Smooth muscle cell of the brain vasculature (primary cell): ENCODE measurements at places on chromosomes 4 and X.

DNA sequence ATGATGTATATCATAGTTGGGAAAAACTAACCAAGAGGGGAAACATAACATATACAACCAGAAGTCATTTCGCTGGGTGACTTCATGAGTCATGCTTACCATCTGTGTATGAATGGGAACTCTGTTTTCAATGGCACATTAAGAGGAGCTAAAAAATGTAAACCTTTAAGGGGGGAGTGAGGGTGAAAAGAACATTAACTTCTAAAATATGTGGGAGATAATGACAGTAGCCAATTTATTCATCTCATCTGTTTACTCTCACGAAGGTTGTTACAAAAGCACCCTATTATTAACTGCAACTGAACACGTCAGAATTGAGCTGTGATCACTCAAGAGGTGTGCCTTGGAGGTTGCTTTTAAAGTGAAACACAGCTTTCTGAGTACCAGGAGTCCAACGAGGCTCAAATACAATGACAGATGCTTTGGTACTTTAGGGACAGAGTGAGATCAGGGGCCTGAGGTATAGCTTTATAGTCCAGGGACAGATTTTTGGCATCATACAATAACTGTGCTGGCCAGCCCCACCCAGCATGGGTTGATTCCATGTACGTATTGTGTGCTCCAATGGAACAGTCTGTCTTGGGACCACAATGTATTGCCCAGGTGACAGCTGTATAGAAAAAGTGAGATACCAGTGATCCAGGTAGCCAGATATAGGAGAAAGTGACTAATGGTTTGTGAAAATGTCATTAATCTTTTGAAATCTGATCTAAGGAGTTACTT, 107.3 kb downstream of the AMMECR1 start:
- DNase-seq: no peak

DNA sequence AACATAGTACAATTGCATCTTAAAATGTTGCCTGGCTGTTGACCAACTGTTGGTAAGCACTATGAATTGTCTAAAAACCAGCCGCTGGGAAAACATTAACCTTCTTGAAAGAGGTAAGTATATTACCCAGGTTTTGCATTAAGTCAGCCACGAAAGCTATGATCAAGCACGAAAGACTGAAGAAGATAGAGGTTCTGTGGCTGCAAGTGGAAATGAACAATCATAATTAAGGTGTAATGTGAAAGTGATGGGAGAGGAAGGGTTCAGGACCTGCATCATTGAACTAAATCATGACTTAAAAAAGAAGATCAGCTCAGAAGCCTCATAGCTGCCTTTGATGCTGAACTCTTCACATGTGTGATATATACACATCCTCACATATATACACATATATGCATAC, 341.0 kb downstream of the NR3C2 start:
- DNase-seq: no peak

GRCh38 chrX:130789793-130790192, 113.2 kb downstream of the ENOX2 start:
- DNase-seq: no peak

DNA sequence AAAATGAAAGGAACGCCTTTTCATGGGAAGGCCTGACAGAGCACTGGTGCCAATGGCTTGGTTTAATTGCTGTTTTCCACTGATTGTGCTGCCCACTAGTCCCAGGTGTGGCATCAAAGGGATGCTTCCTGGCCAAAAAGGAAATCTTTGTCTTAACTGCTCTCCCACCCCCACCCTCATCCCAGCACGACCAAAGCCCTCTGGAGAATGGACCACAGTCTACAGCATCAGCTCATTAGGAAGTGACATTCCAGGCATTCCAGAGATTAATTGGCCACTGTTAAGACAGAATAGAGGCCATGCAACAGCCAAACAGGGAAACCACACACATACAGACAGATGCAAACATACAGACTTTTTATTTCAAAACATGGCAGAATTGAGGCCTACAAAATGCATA, 143.2 kb downstream of the LHFPL1 start:
- no peak for DNase-seq

DNA sequence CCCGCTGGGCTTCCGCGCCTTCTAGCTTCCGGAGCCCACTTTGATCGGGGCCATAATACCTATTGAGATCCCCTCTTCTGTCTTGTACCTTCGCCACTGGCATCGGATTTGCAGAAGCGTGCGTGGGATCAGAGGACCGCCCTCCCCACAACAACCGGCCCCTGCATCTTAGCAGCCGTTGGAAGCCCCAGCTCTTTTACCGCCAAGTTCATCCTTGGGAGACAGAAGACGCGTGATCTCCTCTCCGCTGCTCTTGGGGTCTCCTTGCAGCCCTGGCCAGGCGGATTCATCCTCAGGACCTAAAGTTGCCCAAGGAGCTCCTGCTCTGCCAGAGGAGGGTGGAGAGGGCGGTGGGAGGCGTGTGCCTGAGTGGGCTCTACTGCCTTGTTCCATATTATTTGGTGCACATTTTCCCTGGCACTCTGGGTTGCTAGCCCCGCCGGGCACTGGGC, 1.6 kb downstream of the SLIT2 start:
- no peak for DNase-seq

- no peak for DNase-seq
Observed at GRCh38 chrX:97682991-97683840, 799.5 kb downstream of the RPA4 start.

DNA sequence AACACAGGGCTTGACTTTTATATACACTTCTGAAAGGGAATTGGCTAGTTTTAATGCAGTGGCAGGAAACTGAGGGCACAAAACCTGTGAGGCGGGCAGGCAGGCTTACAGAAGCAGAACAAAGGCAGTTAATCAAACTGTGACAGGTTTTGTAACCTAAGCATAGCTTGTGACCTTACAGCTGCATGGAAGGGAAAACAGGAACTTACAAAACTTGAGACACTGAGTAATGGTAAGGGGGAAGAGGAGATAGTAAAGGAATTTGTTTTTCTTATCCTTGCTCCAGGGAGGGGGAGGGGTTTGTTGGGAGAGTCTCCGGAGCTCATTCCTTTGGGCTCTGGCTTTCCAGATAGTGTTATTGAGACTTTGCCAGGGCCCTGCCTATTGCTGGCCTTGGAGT, 55.6 kb downstream of the SLITRK4 start:
- no peak for DNase-seq

- DNase-seq: no peak
Observed at GRCh38 chr4:13892739-13893105, 265.2 kb upstream of the BOD1L1 start.

DNA sequence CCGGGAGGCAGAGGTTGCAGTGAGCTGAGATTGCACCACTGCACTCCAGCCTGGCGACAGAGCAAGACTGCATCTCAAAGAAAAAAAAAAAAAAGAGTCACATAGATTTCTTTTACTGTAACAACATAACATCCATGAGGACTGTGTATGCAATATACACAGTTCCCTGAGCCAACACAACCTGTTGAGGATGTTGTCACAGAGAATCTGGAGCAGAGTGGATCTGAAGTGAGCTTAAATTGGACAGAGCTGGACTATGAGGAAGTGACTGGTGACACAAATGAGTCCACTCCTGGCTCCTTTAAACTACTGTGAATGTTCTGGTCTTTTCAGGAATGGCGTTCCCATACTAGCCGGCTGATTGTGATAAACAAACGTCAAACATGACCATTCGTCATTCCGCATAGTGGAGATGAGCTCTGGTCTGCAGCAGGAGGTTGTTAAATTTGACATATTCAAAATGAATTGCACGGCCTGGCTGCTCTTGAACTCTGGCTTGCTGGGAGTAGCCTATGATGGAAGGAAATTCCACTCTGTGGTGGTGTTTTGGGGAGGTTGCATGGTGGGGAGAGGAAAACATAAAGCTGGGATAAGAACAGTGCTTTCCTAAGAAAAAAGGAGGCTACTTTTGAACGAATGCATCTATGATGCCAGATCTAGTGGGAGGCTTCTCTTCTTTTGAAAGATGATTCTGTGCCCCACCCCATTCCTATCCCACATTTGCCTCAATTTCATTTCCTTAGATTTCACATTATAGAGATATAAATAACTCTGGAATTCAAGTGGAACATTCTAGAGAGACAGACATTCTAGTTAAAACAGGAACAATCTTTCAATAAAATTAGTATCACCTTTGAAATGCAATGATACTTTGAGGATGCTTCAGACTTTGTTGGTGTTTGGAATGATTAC, 149.5 kb downstream of the SHROOM3 start:
- no peak for DNase-seq

- DNase-seq: no peak
Observed at GRCh38 chrX:10062980-10063379, 93.8 kb upstream of the CLCN4 start.

DNA sequence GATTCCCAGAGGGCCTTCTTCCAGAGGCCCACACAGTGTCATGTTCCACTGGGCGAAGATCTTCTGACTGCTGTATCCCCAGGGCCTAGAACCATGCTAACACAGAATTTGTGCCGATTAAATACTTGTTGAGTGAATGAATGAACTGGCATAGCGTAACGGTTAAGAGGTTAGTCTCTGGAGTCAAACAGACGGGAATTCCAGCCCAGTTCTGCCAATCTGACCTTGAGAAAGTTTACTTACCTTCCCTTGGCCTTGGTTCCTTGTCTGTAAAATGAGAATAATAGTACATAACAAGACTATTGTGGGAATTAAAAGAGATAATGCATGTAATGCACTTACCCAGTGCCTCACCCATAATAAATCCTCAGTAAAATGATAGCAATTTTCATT, 58.3 kb upstream of the PLAC1 start:
- DNase-seq: no peak

DNA sequence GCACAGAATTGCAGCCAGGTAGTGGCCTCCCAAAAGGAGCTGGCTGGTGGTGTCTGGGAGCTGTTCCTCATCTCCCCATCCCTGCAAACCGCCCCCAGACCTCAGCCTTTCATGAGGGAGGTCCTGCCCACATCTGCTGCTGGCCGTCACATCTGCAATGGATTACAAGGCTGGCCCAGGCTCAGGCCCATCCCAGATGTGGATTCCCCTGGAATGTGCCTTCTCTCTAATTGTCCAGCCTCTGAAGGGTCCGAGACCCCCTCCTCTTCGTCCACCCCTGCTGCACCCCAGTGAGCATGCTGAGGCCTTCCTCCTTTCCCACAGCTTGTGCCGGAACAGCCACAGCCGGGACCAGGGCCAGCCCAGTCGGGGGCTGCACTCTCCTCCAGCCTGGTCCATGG, 115.0 kb upstream of the NALF2 start:
- DNase-seq: no peak

DNA sequence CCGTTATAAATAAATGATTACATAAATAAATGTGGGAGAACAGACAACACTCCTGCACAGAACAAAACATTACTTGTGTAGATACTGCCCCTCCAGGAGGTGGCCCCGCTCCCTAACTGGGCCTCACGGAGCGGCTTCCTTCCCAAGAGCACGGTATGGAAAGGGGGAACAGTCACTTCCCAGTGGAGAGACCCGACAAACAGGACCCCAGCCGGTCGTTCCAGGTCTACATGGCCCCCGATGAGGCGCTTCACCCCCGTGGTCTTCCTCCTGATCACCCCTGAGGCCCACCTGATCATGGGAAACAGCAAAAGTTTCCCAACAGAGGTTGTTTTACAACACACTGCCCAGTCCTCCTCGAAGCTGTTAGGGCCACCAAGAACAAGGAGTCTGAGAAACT, 6.6 kb upstream of the SLC6A8 start:
- no peak for DNase-seq
